Activated naive CD4-positive, alpha-beta T cell treated with anti-CD3 and anti-CD28 coated beads for 36 hours (primary cell): ENCODE measurements at places on chromosomes 16 and 17.

DNA sequence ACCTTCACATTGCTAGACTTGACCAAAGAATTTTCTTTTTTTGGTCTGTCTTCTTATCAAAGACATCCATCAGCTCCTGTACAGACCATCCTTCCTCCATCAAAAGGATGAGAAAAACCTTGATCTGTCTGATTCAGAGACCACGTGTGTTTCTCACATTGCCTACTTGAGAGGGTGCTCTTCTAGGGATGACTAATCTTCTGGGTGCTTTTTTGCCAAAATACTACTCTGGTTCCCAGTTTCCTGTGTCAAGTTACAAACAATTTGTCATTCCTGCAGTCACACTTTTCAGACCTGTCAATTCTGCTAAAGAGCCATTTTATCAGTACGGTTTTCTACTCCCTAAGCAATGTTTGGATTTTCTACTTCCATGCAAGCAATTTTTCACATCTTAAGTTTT lies 492.2 kb downstream of the CDH11 start:
- DNase-seq = no peak

- DNase-seq = no peak
Observed at GRCh38 chr17:59702304-59702703, 4.9 kb downstream of the PTRH2 start.

DNA sequence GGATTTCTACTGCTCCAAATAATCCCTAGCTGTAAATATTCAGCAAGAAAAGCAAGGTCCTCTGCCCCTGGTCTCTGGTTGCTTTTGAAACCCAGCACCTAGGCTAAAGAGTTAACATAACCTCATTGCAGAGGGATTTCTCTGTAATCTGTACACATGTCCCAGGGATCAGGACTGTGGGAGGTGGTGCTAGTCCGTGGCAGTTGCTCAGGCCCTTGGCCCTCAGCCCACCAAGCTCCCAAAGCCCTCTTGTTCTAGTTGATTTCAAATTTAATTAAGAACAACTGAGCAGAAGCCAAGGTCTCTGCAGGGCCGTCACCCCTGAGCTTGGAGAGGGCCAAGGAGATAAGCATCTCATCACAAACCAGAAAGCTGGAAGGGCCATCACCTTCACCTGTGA lies 181.1 kb downstream of the SOX9 start:
- DNase-seq = no peak

GRCh38 chr16:21324267-21324666 lies 46.2 kb upstream of the CRYM start:
- DNase-seq = no peak

DNA sequence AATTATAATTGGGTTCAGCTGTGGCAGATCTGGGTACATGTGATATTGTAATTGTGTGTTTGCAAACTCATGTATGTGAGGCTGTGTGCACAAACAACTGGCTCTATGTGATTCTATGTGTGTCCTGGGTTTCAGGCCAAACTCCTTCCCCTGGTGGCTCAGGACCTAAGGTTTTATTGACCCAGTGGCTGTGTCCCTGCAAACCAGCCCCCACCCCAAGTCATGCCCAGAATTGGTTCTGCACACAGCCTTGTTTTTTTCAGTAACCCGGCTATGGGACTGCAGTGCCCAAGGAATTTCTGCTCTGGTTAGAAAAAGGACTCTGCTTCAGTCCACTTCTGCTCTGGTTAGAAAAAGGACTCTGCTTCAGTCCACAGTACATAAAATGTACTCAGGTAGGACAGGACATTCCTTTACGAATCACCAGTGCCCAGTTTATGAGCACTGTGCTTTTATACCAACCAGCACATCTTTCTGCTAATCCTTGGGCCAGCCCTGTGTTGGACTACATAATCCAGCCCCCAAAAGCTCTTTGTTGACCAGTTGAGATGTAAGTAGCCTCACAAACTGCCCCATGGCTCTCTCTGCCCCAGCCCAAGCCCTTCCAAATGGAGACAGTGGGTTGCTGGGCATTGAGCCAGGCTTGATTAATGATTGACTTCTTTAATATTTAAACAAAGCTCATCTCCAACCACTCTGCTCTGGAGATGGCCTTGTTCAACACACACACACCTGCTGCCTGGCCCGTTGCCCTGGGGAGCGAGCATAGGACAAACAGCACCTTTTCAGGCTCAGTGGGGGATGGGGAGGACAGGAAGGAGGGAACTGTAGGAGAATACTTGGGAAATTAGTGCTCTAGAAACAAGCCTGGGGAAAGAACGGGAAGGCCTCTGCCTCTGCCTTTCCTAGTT lies 2.9 kb upstream of the KCNH6 start:
- no peak for DNase-seq

- no peak for DNase-seq
Observed at GRCh38 chr17:16662936-16663335, 9.3 kb upstream of the ZNF624 start.

DNA sequence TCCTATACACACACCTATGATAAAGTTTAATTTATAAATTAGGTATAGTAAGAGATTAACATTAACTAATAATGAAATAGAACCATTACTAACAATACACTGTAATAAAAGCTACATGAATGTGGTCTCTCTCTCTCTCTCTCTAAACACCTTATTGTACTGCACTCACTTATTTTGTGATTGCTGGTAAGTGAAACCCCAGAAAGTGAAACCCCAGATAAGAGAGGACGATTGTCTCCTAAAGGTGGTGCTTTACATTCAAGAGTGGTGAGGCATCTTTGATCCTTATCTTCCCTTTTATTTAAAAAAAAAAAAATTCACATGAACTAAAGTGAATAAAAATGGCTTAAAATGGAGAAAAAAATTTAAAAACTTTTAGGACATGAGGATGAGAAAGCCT lies 80.1 kb upstream of the TRAP1 start:
- no peak for DNase-seq

DNA sequence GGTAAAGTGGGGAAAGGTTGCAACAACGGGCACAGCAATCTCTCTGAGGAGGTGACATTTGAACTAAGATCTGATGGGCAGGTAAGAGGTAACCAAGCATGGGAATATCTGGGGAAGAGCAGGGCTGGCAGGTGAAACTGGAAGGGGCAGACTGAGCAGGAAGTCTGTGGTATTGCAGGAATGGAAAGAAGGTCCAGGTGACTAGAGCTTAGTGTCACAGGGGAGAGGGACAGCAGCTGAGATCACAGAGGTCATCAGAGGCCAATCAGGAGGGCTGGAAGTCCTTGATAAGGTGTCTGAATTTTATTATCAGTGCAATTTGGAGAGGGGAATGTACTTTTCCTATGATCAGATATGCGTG lies 73.3 kb upstream of the DHX40 start:
- DNase-seq = no peak

DNA sequence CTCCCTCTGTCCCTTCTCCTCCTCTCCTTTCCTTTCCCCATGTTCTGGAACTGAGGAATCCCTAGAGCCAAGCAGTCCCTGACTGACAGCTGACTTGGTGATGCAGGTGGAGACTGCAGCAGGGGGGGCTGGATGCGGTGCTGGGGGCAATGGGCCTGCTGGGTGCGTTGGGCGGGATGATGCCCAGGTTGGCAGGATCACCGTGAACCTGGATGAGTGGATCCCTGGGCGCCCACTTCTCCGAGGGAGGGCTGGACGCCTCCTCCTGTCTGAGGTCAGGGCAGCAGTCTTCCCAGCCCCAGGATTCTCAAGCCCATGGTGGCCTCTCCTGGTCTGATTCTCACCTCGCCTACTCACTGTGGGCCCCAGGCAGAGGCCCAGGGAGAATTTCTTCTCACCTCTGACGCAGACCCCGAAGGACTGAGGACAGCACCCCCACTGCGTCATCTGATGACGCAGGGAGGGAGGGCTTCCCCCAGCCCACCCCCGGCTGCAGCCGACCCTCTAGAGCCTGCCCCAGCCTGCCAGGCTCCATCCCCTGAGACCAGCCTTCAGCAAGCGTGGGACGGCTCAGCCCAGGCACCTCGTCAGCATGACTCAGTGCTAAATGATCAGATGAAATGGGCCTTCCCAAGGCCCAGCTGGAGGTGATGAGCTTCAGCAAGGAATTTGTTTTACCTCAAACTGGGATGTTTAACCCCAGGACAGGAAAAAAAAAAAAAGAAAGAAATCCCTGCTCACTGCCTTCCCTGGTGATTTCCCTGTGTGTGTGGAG lies 188.0 kb upstream of the TNRC6C start:
- no peak for DNase-seq

DNA sequence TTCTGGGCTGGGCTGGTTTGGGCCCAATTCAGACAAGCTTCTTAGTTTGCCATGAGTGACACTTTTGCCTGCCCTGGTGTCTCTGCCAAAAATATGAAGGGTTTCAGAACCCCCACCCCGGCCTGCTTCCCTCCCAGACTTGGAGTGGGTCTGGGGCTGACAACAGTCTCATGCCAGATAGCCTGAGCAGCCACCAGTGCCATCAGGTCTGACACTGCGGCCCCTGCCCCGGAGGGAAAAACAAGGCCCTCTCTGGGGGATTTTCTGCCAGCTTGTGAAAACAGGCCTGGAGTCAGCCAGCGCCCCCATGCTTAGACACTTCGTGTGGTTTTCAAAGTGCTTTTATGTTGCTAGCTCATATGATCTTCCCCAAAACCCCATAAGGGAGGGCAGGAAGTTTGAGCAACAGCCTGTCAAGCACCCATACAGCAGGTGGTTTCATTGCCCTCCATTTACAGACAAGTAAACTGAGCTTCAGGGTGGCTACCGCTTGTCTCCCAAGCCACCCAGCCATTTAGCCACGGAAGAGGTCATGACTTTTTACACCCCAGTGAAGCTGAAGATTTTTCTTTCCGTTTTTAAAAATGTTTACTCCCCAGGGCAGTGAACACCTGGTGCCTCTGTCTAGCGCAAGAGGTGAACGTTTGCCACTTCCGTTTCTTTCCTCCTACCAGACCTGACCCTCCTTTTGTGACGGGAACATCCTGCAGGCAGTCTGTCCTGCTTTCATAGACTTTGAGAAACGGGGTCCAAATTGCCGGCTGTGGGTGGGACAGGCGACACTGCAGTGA lies 300.6 kb downstream of the SEC14L1 start:
- peak; percentile 88 for DNase-seq

DNA sequence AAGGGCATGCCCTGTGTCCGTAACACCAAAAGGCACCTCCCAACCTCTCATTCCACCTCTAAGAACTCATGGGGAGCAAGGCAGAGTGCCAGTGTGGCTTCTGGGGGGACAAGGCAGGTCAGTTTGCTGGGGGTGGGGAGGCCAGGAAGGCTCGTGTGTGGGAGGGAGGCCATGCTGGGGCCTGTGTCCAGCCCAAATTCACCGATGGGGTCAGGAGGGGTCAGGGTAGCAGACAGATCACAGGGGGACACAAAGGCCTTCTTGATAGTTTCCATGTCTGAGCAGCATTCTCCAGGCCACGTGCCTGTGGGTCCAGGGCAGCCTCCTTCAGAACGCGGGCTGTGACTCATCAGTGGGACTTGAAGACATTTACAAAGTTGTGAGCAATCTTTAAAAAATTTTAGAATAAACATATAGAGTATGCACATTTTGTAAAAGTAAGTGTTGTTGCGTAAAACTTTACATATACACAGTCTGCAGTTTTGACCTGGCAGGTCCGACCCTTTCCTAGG lies 20.9 kb downstream of the SPACA3 start:
- no peak for DNase-seq
